ENCODE measurements at places on chromosomes 1 and 21.

DNA sequence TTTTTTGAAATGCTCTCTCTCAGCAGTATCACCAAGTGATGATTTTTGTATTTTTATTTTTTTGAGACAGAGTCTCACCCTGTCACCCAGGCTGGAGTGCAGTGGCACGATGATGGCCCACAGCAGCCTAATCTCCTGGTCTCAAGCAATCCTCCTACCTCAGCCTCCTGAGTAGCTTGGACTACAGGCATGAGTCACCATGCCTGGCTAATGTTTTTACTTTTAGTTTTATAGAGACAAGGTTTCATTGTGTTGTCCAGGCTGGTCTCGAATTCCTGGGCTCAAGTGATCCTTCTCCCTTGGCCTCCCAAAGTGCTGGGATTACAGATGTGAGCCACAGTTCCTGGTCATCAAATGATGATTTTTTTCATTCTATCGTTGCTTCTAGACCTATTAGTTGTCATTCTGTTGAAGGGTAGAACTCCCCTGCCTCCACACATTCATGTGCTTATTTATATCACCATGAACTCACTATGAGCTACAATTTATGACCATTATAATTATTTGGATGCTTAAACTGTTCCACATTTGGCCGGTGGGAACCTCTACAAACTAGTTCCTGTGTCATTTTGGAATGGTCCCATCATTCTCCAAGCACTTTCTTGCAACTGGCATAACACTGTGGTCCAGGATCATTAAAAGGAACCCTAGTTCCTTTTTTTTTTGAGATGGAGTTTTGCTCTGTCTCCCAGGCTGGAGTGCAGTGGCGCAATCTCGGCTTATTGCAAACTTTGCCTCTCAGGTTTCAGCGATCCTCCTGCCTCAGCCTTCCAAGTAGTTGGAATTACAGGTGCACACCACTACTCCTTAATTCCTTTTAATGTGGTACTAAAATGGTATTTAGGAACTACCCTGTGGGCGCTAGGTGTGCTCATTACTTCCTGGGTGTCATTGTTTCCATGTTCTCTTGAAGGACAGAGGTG, 20.2 kb upstream of the TOR3A start:
- no peak for DNase-seq

- DNase-seq = no peak
Observed at GRCh38 chr1:113390871-113391648, 745 bp downstream of the MAGI3 start.

DNA sequence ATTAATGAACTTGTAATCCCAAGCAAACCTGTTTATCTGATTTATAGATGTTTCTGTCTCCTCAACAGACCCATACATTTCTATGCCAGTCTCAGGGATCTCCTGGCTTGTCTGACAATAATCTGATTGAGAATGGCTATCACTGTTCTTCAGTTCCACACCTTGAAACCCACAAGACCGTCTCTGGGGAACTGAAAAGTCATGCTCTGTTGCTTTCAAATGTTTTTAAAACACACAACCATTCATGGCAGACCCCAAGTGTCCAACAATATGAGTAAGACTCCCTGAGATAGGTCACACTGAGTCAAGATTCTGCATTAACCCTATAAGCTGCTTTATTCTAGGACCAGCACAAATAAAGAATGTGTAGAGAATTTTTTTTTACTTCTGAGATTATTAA, 611.2 kb upstream of the PLXNA2 start:
- no peak for DNase-seq

- no peak for DNase-seq
Observed at GRCh38 chr1:187129132-187129531, 300.4 kb downstream of the PLA2G4A start.

DNA sequence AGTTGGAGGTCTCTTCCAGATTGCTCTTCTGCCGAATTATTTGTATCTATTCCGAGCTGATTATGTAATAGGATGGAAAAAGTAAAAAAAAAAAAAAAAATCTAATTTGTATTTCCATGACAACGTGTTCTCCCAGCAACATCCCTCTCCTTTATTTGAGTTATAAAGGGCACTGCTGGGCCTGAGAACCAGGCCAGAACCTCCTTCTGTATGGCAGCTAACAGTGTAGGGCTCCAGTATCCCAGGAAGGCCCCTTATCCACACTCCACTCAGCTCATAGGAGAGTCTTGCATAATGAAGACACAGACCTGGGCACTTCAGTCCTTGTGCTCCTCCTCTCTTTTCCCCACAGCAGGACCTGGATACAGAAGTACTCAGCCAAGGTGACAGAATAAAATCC, 3.7 kb upstream of the IPO9 start:
- DNase-seq = no peak

DNA sequence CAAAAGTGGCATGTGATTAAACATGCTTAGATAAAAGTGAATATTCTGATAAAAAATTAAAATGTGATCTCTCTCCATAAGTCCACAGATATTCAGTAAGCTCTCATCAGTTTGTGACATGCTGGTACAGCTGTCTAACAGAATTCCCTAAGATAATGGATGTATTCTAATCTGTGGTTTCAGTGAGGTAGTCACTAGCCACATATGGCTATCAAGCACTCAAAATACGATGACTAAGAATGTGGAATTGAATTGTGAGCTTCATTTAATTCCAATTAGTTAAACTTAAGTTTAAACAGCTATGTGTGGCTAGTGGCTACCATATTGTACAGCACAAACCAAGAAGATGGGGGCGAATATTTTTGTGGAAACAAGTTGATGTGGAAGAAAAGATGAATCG, 4.1 kb upstream of the REG4 start:
- no peak for DNase-seq

DNA sequence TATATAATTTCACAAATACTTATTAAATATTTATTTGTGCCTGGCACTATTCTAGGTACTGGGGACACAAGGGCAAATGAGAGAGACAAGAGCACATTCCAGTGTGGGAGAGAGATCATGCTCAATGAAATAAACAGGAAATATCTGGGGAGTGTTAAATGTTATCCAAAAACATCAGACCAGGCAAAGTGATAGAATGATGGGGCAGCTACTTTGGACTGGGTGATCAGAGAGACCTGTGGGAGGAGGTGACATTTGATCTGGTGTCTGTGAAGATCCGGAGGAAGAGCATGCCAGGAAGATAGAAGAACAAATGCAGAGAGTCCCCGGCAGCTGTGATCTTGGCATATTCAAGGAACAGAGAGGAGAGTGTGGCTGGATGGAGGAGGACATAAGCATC, 27.5 kb upstream of the GNG12 start:
- DNase-seq = no peak

DNA sequence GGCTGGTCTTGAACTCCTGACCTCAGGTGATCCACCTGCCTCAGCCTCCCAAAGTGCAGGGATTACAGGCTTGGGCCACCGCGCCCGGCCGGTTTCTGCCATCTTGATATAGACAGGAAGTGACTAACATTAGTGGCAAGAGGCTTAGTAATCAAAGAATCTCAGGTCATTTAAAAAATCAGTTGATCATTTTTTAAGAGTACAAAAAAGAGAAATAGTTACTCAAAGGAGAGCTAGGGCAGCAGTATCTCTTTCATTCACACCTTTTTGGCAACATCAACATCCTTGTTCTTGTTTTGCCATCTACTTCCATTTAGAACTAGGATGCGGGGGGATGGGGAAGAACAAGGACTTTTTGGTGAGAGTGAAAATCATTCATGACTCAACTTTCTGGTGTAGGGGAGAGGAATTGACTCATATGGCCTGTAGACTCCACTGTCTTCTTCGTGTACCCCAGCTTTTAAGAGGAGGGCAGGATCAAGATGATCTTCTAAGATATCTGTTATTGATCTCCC, 8.8 kb downstream of the FCRLB start:
- peak; percentile 75 for DNase-seq

GRCh38 chr1:116569776-116570357, 959 bp downstream of the CD58 start:
- peak; percentile 47 for DNase-seq

GRCh38 chr1:53127546-53127945, 14.9 kb downstream of the SLC1A7 start:
- no peak for DNase-seq

Measured in inflammatory macrophage treated with lipopolysaccharide for 4 hours (primary cell).